ENCODE measurements at places on chromosomes 5 and 9.
A peak's percentile ranks its signal among the peaks of the same experiment; 100 is the strongest.

DNA sequence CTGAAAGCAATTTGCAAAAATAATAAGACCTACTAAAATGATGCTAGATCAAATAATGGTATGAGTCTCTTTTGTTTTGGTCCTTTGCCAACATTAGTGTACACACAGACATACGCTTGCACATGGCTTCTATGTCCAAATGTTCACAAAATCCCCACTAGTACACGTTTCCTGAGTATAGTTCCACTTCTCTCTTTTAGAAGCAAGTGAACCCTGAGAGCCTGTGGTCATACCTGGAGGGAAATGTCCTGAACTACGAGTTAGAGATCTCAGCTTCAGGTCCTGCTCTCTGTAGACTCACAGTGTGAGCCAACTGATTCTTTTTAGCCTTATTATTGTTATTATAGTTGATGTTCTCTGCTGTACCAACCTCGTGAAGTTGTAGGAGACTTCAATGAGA, 47.3 kb upstream of the ACTBL2 start:
- DNase-seq = no peak

DNA sequence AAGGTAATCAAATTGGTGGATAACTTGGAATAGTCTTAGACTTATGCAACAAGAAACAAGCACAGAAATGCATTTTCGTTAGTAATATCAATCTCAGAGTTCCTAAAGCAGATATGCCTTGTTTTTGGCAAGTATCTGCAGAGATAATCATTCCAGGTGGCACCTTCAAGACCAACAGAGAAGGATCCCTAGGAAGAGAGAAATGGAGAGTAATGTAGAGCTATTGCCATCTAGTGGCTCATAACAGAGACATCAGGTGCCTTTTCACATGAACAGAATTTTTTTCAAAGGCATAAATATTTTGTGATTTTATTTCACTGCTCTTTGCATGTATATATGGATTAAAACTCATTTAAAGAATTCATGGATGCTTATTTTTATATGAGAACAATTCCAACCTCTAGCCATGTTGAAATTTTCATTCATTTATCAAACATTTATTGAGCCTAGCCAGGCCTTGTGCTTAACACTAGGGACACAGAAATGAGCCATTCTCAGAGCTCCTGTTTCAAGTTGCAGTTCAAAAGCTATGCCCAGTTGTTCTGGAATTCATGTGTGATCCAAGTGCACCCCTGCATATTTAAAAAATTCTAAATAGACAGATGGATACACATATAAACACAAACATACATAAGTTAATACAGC, 117.5 kb upstream of the OR13F1 start:
- DNase-seq = peak; percentile 12

GRCh38 chr5:133274597-133274935, 222.8 kb downstream of the HSPA4 start:
- no peak for DNase-seq

- no peak for DNase-seq
Measured at GRCh38 chr5:178439493-178440180, 150.6 kb downstream of the COL23A1 start.

GRCh38 chr5:82352146-82352791, 74.1 kb upstream of the RPS23 start:
- no peak for DNase-seq

- DNase-seq = no peak
Measured at GRCh38 chr5:75666801-75667200, 50.4 kb downstream of the POC5 start.

DNA sequence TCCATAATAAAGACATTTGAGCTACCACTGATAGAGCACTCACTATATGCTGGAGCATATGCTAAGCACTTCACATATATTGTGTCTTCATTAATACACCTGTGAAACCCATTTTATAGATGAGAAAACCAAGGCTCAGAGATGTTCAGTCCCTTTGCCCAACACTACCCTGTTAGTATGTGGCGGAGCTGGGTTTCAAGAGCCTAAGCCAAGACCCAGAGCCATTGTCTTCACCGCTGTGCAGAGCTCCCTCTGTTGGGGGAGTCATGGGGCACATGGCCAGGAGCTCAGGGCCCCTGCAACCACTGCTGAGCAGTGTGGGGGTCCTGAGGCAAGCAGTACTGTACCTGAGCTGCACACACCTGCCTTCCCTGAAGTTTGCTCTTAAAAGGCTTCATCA, 37.3 kb upstream of the SLC25A51 start:
- DNase-seq = no peak

DNA sequence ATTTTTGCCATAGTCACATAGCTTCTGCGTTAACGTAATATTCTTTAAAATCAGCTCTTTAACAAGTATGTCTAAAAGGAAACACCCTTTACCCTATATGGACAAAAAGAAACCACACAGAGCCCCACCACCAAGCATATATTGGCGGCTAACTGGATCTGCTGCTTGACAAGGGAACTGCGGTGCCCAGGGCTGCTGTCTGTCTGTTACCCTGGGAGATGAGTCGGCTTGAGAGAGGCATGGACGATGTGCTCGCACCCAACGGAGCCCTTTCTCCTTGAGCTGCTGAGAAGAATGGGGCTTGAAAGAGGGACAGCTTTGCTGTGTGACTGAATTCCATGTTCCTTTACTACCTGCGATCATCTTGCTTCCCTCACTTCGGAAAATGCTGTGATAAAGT, 158.6 kb upstream of the SHB start:
- DNase-seq = no peak

DNA sequence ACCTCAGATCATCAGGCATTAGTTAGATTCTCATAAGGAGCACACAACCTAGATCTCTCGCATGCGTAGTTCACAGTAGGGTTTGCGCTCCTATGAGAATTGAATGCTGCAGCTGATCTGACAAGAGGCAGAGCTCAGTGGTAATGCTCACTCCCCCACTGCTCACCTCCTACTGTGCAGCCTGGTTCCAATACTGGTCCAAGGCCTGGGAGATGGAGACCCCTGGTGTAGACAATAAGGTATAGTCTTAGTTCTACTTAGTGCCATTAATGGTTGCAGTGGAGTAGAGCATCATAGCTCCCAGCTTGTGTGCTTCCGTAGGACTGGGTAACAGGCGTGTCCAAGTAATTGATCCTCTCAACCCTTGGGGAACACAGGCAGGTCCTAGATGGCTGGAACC, 70.4 kb upstream of the ANKRD55 start:
- no peak for DNase-seq

DNA sequence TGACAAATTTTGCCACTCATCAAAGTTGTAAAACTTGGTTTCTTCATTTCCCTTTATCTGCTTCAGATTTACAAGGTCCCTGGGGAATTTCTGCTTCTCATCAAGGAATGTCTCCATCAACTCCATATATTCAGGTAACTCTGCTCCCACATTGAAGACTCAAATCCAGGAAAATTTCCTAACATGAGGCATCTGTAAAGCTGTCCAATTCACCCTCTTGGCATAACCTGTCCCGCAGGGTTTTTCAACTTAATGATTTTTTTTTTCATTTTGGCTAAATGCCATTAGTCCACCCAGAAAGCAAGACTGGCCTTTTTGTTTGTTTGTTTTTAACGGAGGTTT, 50.2 kb upstream of the SLC30A5 start:
- DNase-seq = no peak

GRCh38 chr5:119412279-119413227, 39.7 kb upstream of the HSD17B4 start:
- DNase-seq = no peak

DNA sequence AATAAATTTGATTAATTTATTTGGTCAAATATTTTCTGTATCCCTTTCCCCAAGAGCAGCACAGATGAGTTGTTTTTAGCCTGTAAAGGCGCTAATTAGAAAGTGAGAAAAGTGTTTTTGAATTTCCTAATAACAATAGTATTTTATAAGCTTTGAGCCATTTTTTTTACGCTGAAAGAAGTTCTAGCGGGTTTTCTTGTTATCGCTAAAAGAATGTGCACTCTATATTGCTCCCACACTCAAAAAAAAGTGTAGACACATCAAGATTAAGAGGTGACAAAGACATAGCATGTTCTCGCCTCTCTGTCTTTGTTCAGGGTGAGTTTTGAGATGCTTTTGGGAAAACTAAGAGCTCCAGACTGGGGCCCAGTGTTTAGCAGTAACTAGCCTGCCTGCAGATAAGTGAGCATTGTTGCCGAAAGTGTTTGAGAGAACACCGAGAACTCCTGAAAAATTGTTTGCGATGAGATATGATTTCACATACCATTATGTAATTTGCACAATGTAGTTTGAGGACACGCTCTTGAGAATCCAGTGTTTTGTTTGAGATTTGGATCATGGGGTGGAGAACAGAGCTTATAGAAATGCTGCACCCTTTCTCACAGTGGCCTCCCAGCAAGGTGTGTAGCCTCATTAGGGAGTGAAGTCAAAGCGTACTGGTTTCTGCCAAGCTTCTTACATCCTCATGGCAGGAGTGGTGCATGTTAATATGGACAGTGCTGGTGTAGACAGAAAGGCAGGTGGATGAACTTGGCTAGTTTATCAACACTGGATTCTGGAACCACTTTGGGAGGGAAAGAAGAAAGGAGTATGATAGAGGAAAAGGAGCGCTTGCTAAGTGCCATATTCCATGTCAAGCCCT, 1.5 kb downstream of the F2R start:
- no peak for DNase-seq

DNA sequence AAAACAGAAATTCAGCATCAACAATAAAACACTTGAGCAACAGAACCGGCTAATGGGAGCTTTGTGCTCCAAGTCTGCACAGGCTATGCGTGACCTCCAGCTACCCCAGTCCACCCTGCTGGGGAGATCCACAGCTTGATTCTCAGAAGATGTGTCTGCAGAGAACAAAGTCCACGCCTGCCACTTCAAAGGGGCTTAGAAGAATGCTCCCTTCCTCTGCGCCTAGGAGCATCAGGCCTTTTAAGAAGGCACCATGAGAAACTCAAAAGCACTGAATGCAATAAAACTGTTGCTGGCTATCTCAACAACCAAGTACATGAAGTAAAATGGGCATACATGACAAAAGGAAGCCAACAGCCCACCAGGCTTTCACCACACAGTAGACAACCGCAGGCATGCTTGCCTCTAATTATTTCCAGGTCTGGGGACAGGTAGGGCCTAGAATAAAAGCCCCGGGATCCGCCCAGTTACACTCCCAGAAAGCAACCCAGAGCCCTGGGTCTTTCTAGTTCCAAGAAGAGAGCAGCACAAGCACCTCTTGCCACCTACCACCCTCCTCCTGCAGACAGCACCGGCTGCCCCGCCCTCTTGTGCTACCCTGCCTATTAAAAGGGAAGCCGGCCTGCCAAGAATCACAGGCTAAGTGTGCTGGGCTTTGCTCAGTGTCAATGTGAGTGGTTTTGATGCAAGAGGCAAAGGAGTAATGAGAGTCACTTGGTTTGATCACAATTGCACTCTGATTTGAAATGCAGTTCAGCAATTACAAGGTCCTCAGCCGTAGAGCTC, 123.2 kb downstream of the SPOCK1 start:
- DNase-seq = no peak

Data from GM19239 (cell line).